ENCODE measurements at places on chromosomes 1 and 21.

DNA sequence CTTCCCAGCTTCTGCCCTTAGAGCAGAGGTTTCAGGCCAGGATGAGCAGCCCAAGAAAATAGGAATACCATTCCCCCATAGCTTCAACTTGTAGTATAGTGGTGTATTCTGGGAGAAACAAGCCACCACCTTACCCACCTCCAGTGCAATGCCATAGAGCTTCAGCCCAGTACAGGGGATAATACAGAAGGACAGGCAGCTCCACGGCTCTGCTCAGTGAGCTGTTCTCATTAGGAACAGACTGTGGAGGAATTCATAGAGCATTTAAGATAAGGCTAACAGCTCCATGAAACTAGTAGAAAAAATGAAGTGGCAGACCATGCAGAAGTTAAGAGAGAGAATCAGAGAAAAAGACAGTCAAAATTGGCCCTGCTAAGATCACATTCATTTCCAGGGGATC is 294.7 kb upstream of the POGK start:
- no peak for DNase-seq

DNA sequence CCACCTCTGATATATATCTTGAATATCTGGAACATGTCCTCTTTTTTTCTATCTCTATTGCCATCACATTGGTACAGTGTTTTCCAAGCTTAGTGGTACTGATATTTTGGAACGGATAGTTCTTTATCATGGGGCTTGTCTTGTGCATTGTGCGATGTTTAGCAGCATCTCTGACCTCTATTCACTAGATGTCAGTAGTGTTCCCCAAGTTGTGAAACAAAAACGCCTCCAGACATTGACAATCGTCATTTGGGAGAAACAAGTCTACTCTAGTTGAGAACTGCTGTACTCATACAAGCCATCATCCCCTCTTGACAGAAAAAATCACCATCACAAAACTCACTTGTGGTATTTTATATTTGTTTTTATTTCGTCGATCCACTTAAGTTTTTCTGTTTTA is 79.7 kb upstream of the CHODL start:
- no peak for DNase-seq

- no peak for DNase-seq
These were observed 2.4 kb upstream of the PPP1R15B start for GRCh38 chr1:204414016-204414415.

- DNase-seq: no peak
These were observed 12.7 kb upstream of the AIM2 start for GRCh38 chr1:159089184-159089791.

DNA sequence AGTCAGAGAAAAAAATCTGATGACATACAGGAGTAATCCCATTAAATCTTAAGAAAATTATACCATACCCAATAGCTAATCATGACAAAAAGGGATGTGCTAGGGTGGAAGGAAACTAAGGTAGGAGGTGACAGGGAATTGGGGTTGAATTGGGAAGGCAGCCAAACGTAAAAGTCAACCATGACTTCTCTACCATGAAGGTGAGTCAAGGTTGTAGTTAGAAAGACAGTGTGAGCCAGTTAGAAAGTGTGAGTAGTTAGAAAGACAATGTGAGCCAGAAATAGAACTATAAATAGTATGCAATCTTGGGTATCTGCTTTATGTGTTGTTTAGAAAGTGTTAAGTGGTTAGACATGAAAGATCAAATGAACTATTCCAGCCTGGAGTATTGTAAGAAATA is 556.8 kb downstream of the AGBL4 start:
- DNase-seq: no peak

- DNase-seq: no peak
These were observed 88.5 kb downstream of the POFUT2 start for GRCh38 chr21:45199201-45199600.

All from gastrocnemius medialis (tissue), 4 donors.